LoVo (cell line): ENCODE measurements at places on chromosomes 7 and 10.

DNA sequence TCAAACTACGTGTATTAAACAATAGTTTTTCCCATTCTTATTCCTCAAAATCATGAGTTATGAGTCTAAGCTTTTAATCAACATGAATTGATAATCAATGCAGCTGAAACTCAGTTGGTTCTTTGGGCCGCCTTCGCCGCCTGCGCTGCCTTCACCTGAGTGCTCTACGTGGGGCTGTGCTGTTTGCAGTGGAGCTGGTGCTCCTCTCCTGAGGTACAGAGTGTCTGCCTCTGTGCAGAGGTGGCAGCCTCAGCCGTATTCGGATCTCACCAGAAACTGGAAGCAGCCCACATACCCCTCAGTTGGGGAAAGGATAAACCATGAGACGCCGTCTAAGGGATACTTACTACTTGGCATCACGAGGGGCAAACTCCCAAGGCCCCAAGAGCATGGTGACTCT, 15.5 kb downstream of the NOM1 start:
- DNase-seq: no peak

DNA sequence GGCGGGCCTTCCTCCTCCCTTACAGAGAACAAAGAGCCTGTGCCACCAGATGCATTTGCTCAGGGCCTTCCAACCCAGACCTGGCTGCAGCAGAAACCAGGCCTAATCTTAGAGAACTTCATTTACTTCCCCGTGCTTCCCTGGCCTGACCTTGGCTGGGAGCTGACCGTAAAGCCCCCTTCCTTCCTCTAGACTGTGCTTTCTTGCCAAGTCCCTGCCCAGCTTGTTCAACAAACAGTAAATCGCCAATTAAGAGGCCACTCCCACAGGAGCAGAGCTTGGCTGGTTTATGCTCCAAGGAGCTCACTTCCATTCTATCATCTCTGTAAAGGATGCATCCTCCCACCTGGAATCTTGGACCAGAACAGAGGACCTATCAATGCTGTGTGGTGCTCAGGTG, 110.9 kb downstream of the COL13A1 start:
- DNase-seq: no peak

DNA sequence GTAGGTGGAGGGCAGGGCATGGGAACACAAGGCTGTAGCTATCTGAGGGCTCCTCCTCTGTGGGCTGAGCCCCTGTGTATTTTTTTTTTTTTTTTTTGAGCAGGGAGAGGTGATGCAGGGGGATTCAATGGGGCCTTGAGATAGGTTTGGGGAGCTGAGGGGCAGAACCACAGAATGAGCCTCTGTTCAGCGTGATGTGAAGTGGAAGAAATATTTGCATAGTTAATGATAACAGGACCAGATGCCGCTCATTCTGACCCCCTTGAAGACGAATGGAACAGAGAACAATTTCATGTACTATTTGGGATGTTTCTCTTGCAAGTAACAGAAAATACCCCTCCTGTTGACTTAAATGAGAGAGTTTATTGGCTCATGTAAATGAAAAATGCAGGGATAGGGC, 69.7 kb upstream of the EMX2 start:
- DNase-seq: no peak

GRCh38 chr10:119919826-119920225, 27.3 kb downstream of the SEC23IP start:
- no peak for DNase-seq

DNA sequence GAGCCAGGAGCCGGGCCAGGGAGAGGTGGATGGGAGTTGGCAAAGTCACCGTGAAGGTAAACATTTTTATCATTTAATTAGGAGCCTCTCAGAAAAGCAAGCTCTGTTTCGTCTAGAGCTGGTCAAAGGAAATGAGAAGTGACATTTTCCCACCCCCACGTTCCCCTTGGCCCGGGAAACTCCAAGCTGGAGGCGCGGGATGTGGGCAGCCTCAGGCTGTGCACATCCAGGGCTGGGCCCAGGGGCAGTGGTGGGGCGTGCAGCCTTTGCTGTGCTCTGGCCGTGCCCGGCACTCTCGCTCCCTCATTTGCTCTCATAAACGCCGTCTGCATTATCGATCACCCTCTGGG, 135.6 kb upstream of the RET start:
- DNase-seq: no peak

- DNase-seq: no peak
These were observed 15.4 kb upstream of the PRF1 start for GRCh38 chr10:70617798-70618568.

DNA sequence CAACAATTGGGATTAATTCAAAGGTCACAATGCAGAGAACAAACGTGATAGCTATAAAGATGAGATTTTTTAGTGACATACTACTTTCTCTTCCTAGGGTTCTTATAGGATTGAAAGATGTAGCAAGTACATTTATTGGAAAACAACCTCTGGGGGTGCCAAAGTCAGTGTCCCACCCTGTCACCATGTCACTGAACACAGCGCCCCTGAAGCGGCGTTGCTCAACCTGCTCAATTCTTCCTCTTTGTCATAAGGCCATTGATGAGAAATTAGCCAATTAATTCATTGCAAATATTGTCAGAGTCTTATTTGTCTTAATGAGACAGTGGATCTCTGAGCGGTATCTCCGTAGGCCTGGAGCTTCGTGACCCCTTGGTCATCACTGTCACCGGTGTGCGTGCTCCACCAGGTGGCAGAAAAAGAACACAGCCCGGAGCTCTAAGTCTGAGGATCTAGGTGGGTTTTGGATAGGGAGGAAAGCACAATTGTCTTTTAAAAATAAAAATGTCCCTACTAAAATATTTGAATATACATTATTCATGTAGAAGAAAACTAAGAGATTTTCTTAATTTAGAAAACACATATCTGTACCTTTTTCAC, 362.6 kb downstream of the PAXIP1 start:
- no peak for DNase-seq

DNA sequence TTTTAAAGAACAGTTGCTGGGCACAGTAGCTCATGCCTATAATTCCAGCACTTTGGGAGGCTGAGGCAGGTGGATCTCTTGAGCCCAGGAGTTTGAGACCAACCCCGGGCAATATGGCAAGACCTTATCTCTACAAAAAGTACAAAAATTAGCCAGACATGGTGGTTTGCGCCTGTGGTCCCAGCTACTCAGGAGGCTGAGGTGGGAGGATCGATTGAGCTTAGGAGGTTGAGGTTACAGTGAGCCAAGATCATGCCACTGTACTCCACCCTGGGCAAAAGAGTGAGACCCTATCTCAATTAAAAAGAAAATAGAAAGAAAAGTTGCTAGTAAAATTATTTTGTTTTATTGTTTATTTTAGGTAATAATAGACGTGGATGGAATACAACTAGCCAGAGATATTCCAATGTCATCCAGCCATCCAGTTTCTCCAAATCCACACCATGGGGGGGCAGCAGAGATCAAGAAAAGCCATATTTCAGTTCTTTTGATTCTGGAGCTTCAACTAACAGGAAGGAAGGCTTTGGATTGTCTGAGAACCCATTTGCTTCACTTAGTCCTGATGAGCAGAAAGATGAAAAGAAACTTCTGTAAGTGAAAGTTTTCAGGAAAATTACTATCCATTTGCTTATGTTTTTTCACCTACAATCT, 3.0 kb downstream of the NUP42 start:
- DNase-seq: peak; percentile 39

- no peak for DNase-seq
These were observed 755 bp downstream of the FAM171A1 start for GRCh38 chr10:15370212-15370855.

DNA sequence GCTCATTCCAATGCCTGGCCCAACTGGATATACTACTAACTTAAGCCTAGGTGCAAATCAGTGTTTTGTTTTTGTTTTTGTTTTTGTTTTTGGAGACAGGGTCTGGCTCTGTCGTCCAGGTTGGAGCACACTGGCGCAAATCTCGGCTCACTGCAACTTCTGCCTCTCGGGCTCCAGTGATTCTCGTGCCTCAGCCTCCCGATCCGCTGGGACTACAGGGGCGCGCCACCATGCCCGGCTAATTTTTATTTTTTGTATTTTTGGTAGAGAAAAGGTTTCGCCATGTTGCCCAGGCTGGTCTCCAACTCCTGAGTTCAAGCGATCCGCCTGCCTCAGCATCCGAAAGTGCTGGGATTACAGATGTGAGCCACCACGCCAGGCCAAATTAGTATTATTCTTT, 1.6 kb downstream of the PPP3CB start:
- DNase-seq: no peak

- no peak for DNase-seq
These were observed 136.4 kb downstream of the KLF6 start for GRCh38 chr10:3648576-3648975.

- DNase-seq: no peak
These were observed 3.7 kb upstream of the ATOH7 start for GRCh38 chr10:68235581-68235980.

DNA sequence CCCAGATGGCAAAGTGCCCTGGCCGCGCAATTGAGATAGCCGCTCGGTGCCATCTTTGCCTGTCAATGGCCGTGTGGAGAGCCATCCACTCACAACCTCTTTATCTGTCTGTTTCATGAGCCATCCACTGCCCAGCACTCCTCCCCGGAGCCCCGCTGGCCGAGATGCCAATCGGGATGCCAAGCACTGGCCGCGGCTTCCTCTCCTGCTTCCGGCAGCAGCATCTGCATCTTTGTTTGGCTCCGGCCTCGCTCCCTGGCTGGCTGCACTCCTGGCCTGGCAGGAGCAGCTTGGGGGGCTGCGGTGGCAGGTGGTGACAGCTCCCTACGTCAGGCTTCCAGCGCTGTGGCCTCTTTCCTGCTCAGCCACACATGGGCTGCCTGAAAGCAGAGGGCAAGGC, 231.7 kb downstream of the USP6NL start:
- DNase-seq: no peak
